ENCODE measurements at places on chromosomes 1 and 21. TPM values are rescaled to one million over a fixed set of nuclear protein-coding genes. Genes with fewer than 3 reads are reported as not detected.
A peak's percentile ranks its signal among the peaks of the same experiment; 100 is the strongest.

DNA sequence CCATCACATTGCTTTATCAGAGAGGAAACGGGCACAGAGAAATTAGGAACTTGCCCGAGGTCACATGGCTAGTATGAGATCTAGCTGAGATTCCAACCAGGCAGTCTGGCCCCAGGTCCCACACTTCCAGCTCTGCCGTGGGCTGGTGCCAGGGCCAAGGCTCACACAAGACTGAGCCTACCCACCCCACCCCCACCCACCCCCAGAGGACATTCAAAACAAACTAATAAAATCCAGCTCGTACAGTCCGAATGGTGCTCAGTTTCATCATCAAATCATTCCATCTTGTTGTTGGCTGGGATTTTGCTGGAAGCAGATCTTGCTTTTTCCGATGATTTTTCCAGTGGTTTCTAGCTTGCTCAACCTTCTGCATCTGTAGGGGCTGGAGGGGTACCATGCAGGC is 27.9 kb downstream of the MATN1 start:
- peak; percentile 86 for DNase-seq

DNA sequence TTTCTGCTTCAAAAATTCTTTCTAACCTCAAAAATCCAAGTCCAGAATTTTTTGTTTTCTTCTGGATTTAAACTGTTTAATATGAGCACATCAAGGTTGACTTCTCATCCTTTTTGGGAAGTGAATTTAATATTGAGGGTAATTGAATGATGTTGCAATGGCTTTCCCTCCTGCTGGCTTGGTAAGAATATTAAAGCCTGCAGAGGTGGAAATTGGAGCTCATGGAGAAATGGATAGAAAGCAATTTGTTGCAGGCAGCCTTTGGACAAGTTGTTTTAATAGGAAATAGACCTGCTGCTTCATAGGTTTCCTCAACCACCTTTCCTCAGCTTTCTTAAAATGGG is 124.7 kb downstream of the SYT2 start:
- DNase-seq: no peak

DNA sequence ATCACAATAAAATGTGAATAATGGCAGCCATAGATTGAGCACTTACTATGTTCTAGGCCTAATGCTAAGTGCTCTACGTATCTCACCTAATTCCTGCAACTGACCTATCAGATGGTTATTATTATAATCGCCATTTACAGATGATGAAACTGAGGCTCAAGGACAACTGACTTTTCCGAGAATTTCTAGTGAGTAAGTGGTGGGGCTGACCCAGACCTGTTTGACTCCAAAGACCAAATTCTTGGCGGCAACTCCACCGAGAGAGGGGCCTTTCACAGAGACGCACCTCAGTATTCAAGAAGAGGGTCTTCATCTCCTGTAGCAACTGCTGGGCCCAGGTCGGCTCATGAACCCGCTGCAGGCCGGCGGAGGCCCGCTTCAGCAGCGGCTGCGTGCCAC is 573 bp downstream of the TMEM234 start:
- DNase-seq: no peak

DNA sequence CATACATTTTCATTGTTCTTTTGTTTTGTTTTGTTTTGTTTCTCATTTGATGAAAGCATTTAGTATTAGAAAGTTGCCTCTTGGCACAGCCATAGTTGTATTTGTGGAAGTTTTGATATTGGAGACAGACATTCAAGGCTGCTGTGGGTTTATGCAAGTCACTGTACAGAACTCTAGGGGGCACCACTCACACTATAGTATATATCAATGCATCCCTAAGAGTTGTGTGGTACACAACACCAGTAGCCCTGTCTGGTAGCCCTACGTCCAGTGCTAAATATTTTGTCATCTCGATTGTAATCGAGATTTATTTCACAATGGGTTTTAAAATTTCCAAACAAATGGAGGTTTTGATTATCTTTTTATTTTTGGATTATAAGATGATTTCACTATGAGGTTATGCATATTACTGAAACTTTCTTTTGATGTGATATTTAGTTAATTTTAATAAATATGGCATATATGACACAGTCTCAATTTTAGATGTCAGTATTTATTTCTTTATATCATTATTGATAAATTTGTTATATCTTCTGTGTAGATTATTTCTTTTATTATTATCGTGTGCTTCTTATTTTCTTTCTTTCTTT is 112.2 kb downstream of the NR5A2 start:
- no peak for DNase-seq

DNA sequence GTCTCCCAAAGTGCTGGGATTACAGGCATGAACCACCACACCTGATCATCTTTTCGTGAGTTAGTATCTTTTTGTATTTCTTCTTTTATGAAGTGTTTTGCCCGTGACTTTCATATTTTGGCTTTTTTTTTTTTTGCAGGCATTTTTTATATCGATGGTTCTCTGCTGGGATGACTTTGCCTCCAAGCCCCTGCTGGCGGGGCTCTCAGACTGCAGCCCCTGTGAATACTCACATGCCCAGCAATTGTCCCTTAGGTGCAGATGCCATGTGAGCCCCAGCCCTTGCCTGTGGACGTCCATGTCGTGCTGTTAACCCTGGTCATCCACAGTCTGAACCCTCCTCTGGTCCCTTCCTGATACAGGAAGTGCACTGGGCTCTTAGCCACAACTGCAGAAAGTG is 21.7 kb downstream of the CRYAA start:
- DNase-seq: no peak

DNA sequence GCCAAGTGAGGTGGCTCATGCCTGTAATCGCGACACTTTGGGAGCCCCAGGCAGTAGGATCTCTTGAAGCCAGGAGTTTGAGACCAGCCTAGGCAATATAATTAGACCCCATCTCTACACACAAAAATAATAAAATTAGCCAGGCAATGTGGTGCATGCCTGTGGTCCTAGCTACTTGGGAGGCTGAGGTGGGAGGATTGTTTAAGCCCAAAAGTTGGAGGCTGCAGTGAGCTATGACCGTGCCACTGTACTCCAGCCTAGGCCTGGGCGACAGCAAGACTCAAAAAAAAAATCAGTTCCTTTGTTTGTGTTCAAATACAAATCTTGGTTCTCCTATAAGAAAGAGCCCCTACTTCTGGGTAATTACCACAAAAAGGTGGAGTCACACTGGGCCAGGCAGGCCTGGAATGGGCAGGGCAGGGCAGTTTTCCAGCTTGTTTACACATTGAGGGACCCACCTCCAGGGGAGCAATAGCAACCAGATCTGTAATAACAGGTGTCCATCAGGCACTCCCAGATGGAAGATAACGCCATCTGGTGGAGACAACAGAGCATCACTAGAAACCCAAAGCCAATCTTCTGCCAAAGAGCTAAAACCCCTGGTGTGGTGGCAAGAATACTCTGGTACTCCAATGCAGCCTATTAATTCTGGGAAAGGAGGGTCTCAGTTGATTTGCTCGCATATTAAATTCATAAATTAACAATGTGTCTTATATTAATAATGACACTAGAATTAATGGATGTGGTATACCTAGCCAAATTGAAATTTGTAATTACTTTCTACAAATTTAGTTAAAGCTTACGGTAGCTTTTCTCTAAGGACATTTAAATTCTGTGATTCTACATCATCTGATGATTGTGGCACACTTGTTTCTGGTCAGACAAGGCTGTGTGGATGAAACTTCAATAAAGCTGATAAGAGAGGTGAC is 13.2 kb downstream of the PPP1R15B start:
- DNase-seq: peak; percentile 77

DNA sequence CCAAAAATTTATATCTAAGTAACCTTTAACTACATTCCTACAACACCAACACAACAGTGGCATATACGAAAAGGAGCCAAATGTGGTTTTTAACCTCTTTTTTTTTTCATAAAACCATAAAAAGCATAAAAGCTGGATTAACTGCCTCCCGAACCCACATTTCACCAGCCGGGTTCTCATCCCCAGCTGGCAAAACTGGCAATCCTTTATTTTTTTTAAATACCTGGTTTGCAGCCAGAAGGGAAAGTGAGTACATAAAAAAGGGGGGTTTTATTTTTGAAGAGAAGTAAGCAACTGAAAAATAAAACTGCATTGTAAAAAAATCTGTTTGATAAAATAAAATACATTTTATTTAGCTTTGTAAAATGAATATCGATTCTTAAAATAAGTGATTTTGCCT is 295.4 kb downstream of the AKT3 start:
- DNase-seq: no peak

GRCh38 chr1:1561801-1562470 is 12.7 kb downstream of the SSU72 start:
- no peak for DNase-seq

DNA sequence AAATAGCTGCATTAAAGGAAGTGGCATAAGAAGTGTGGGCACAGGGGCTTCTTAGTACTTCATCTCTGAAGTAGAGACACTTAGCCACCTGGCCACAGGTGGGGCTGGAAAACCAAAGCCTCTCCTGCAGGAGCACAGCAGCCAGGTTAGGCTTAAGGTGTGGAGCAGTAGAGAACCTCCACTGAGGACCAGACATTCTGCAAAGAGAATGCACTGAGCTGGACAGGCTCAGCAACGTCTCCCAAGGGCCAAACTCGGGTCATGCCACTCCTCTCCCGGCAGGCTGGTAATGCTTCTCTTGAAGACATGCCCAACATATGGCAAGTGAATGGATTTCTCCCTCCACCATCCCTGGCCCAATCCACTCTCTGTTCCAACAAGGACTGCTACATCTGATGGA is 33.0 kb upstream of the LRRC38 start:
- no peak for DNase-seq

Gene CHODL
- total RNA-seq: 0.55 TPM

Gene NFYC
- total RNA-seq: 64.3 TPM

Gene DSCAM
- not detected for total RNA-seq

Gene IFI44
- total RNA-seq: 3.3 TPM

Gene CHRM3
- total RNA-seq: 0.32 TPM

All from psoas muscle (tissue), 8 donors.